ENCODE measurements at places on chromosomes 7 and 10.

- peak; percentile 46 for DNase-seq
Measured at GRCh38 chr7:70738151-70738885, 393.6 kb upstream of the GALNT17 start.

DNA sequence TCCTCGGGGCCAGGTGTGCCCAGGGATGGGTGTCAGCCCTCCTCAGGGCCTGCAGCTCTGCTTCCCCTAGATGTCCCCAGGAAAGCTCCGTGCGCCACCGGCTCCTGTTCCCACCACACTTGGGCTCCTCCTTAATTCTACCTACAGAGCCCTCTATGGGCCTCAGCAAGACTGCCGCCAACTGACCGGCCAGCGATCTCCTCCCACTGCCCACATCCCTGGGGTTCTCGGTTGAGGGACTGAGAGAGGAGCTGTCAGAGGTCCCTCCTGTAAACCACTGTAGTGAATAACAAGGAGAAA, 5.3 kb upstream of the LDB3 start:
- DNase-seq, result no peak

DNA sequence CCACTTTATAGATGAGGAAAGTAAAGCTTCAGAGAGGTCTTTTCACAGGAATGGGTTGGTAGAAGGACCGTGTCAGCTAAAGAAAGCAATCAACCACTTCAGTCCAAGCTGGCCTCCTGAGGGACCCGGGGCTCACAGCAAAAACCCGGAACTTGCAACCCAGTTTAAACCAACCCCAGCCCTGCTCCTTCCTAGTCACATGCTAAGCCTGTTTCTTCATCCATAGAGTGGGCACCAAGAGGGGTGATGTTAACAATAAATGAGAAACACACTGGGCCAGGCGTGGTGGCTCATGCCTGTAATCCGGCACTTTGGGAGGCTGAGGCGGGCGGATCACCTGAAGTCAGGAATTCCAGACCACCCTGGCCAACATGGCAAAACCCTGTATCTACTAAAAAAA, 12.1 kb upstream of the NPFFR1 start:
- DNase-seq, result no peak

GRCh38 chr7:102047-102711, 90.2 kb upstream of the FAM20C start:
- DNase-seq, result no peak

- DNase-seq, result no peak
Measured at GRCh38 chr10:131658476-131659110, 242.2 kb upstream of the PPP2R2D start.

GRCh38 chr10:129853562-129853903, 110.5 kb downstream of the EBF3 start:
- DNase-seq, result peak; percentile 46

DNA sequence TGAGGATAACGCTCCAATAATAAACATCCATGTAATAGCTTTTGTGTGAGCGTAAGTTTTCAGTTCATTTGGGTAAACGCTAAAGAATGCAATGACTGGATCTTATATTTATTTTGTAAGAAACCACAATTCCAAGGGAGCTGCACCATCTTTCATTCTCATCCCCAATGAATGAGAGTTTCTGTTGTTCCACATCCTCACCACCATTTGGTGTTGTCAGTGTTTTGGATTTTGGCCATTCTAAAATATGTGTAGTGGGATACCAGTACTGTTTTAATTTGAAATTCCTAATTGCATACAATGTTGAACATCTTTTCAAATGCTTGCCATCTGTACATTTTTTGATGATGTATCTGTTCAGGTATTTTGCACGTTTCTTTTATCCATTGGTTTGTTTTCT, 50.9 kb upstream of the SEMA3D start:
- DNase-seq, result no peak

GRCh38 chr7:21357151-21358097, 70.5 kb upstream of the SP4 start:
- no peak for DNase-seq

GRCh38 chr7:103803631-103804030, 185.8 kb downstream of the RELN start:
- no peak for DNase-seq

- no peak for DNase-seq
Measured at GRCh38 chr7:106054156-106054910, 57.8 kb downstream of the SYPL1 start.

GRCh38 chr10:93771354-93771753, 13.6 kb downstream of the LGI1 start:
- DNase-seq, result no peak

DNA sequence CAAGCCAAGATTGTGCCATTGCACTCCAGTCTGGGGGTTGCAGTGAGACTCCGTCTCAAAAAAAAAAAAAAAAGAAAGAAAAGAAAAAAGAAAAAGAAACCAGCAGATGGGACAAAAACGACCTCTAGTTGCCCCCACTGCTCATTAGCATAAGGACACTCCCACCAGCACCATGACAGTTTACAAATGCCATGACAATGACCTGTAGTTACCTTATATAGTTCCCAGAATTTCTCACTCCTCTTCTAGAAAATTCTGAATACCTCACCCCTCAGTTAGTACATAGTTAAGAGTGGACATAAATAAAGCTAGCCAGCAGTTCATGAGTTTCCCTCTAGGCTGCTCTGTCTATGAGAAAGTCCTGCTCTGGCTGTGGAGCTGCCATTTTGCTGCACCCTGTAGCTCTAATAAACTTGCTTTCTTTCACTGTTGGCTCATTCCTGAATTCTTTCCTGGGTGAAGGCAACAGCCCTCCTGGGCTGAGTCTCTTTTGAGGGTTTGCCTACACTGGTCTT, 276.8 kb upstream of the AKR1E2 start:
- no peak for DNase-seq

DNA sequence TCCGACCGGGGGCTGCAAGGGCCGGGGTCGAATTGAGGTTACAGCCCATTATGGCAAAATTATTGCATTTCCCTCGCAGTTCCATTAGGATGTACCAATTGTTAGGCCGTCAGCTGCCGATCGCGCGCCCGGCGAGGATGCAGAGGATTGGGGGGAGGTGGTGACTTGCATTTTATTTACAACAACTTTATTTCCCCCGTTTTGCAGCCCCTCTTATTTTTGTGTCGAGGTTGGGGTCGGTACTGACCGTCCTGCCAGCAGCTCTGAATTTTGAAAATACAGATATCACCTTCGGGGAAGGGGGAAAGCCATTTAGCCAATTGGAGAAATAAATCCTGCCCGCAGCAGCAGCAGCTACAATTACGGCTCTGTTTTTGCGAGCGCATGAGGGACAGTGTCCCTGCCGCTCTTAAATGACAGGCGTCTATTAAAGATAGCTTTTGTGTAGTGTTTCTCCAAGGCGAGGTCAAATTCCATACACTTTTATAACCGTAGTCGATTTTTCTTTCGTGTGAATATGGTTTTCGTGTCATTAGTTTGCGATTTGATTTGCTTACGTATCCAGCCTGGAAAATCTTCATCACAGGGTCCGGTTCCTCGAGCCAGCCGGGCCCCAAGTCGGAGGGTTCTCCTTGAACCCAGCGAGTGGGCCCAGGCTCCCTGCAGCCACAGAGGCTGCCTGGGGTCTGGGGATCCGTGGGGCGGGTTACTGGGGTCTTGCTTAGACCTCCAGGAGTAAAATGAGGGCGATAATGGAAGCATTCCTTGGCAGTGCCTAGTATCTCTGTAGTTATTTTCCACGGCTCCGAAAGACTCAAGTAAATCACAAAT, 684 bp upstream of the HOXA5 start:
- DNase-seq, result no peak

DNA sequence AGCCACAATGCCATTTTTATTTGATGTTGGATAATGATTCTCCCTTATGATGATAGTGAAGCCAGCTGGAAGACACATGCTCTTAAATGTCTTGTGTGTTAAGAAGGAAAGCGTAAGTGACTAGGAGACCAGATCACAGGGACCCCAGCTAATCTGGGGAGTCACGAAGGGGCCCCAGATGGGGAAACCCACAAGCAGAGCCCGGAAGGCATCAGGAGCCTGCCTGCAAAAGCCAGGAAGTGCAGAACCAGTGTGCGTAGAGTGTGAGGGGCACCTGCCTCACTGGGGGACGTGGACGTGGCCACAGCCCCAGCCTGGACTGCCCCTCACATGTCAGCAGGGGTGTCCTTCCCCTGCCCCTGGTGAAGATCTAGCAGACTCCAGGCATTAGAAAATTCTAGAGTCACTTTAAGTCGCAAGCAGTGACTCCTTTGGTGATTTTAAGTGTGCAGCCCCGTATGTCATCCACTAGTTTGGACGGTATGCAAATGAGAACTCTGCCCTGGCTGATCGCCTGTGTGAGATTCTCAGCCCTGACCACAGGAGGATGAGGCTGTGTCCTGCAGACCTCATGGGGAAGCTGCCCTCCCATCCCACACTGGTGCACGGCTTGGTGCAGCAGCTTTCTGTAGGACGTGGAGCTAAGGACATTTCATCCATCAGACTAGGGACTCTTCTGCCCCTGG, 243.0 kb downstream of the WDR37 start:
- DNase-seq, result no peak

GRCh38 chr7:35749556-35749955, 51.3 kb upstream of the SEPTIN7 start:
- DNase-seq, result peak; percentile 63

DNA sequence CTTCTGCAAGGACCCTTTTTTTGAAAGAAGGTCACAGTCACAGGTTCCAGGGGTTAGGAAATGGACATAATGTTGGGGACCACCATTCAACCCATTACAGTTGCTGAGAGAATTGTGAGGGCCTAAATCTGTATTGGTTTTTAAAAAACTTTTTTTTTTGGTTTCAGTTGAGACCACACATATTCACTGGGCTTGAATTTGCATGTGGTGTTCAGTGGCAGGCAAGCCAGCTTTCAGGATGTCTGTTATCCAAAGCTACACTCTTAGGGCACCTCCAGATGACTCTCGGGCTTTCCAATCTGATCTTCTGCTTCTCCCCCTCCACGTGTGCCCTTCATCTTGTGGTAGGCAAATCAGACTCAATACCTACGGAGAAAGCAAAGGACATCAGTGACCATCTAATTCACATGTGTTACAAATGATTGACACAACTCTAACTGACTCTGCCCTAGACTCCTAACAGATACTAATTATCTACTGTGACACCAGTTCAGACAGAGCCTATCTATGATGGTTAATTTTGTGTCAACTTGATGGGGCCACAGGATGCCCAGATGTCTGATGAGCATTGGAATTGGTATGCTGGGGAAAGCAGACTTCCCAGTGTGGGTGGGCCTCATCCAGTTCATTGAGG, 93.3 kb upstream of the ELMO1 start:
- DNase-seq, result no peak

- DNase-seq, result no peak
Measured at GRCh38 chr7:544338-545221, 24.9 kb upstream of the PDGFA start.

GRCh38 chr10:73758704-73759511, 14.7 kb downstream of the SEC24C start:
- no peak for DNase-seq

GRCh38 chr10:46524472-46525176, 31.8 kb downstream of the GPRIN2 start:
- no peak for DNase-seq
